ENCODE measurements at places on chromosomes 4 and X.

- DNase-seq, result no peak
Measured at GRCh38 chr4:142366769-142367181, 479.3 kb downstream of the INPP4B start.

GRCh38 chr4:176383273-176384077, 63.7 kb downstream of the SPCS3 start:
- no peak for DNase-seq

DNA sequence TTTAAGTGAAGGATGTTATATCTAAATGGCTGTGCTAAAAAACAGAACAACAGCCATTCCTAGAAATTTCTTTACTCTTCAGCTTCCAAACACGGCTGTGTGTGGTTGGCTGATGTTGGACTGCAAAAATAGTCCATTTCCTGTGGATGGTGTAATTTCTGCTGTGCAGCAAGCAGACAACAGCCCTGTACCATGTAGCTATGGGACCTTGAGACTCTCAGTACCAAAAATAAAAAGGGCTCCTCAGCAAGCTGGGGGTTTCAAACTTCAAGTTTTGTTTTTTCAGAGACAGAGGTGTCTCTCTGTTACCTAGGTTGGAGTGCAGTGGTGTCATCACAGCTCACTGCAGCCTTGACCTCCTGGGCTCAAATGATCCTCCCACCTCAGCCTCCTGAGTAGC, 18.1 kb downstream of the CD40LG start:
- no peak for DNase-seq

DNA sequence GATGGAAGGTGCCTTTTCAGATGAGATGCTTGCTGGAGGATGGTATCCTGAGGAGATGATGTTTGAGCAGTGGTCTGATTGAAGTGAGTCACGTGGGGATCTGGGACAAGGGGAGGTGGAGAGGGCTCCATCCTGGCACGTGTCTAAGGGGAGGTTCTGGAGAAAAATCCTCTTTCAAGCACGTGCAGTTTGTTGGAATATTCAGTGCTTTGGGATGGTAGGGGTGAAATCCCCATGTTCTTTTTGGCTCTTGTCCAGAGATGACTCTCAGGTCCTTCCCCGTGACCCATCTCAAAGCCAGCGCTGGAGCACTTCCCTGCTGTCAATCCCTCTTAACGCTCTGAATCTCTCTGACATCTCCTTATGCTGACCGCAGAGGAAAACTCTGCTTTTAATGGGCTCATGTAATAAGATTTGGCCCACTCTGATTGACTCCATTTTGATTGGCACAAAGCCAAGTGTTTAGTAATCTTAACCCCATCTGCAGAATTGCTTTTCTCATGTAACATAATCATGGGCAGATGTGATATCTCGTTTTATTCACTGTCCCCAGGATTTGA, 10.8 kb upstream of the KLKB1 start:
- DNase-seq, result no peak
